RPMI7951 (cell line): ENCODE measurements at places on chromosomes 3 and 15. TPM values are rescaled to one million over a fixed set of nuclear protein-coding genes. Genes with fewer than 3 reads are reported as not detected.
A peak's percentile ranks its signal among the peaks of the same experiment; 100 is the strongest.

The DNAH12 gene
- total RNA-seq: 0.49 and 1.6 TPM in 2 replicates

GRCh38 chr3:18301781-18302180, 123.4 kb downstream of the SATB1 start:
- DNase-seq: no peak

- DNase-seq: no peak
Measured at GRCh38 chr3:4928277-4928789, 50.9 kb upstream of the BHLHE40 start.

The SPTBN5 gene
- 1.7 and 1.9 TPM in 2 replicates for total RNA-seq

The ITPKA gene
- total RNA-seq: 9.2 and 13.2 TPM in 2 replicates

DNA sequence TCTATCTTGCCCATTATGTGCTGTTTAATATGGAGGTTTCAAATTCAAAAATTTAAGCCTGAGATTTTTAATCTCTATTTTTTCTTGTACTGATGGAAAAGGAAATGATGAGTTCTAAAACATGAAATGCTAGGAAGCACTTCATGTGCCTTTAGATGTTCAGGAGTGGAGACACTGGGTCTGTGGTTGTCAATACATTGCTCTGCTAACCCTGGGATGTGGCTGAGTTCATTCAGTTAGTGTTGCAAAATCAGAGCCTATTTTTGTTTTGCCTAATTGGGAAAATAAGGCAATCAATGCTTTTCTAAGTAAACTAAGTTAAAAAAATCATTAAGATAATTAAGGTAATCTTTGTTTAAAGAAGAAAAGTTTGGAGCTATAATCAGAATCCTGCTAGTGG, 83.1 kb downstream of the DIPK2A start:
- DNase-seq: no peak

The LRTM1 gene
- total RNA-seq: 1.6 and 2.2 TPM in 2 replicates

The CHRNA5 gene
- 11.7 and 12.0 TPM in 2 replicates for total RNA-seq

The MANF gene
- 200 and 273 TPM in 2 replicates for total RNA-seq

The SLC22A13 gene
- 0.29 TPM in 1 of 2 replicates, not detected in the other for total RNA-seq

DNA sequence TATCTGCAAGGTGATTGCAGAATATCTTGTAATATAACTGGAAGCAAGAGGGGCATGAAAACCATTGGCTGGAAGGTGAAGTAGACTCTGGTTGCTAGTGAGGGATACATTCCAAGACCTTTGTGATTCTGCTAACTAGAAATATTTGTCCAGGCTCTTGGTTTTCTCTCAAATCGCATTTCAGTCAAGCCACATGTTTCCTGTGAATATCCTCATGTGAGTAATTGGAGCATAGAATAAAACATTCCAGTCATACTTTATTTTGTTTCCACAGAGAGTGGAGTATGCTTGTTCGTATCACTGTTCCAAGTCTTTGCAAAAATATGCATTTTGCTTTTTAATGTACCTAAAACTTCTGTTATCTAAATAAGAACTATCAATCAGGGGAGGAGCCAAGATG, 850.0 kb downstream of the EPHA3 start:
- no peak for DNase-seq

- DNase-seq: no peak
Measured at GRCh38 chr15:84840255-84840654, 23.1 kb downstream of the ALPK3 start.

The FBXL22 gene
- 0.60 and 0.88 TPM in 2 replicates for total RNA-seq

DNA sequence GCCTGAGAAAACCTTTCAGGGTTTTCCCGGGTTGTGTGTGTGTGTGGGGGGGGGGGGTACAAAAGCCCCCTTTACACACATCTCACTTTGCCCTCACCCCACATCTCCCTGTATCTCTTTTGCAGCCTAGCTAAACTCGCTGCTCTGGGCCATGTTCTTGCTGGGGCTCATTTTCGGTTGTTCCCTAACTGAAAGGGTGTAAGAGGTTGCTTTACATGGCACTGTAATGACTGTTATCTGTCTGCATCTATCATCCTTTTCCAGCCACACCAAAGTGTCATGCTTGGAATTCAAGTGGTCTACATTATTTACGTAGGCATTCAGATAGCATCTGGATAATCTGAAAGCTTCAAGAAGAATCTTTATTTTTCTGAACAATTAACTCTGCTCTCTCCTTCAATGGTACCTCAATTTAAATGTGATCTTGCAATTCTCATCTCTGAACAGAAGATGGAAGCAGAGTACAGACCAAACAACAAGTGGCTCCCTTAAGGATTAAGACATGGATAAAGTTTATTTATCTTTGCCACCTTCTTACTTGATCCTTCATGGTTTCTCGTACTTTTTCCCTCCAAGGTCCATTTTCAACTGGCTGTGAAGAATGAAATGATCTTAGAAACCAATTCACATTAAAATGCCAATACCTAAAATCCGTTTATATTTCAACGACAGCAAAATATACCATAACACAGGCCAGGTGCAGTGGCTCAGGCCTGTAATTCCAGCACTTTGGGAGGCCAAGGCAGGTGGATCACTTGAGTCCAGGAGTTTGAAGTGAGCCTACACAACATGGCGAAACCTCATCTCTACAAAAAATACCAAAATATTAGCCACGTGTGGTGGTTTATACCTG, 34.9 kb downstream of the DCLK3 start:
- peak; percentile 56 for DNase-seq

DNA sequence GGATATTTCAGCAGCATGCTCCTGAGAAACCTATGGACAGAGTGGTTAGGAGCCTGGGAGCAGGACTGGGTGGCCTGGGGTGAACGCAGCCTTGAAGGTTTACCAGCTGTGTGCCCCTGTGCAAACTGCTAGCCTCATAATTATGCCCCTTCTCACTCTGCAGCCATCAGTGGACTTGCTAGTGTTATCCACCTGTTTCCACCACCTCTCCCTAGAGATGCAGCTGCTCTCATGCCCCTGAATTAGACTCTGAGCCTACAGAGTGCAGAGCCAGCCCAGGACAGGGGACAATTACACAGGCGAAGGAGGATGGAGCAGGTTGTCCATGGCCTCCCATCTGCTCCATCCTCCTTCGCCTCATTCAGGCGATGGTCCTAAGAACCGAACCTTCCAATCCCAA, 175.9 kb downstream of the ATP10A start:
- no peak for DNase-seq

The RAB6B gene
- 0.12 and 0.29 TPM in 2 replicates for total RNA-seq

GRCh38 chr3:24311881-24312280, 182.8 kb downstream of the THRB start:
- no peak for DNase-seq

The MYRIP gene
- not detected in 2 replicates for total RNA-seq

The ZNF860 gene
- 0.60 and 1.4 TPM in 2 replicates for total RNA-seq

DNA sequence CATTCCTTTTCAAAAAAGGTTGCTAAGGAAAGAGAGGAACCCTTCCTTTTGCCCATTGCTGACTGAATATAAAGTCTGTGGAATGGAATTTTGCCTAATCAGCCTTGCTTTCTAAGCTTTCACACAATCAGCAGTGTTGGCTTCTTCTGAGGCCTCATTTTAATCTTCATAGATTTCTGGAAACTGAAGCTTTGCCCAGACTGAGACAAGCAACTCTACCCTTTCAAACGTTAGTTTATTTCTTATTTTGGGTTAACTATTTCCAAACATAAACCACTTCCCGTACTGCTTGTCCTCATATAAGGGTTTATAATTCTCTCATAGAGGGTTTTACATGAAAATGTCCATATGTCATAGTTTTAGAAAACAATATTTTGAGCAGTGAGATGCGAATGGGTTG, 82.9 kb downstream of the NR1D2 start:
- no peak for DNase-seq

- no peak for DNase-seq
Measured at GRCh38 chr3:164360738-164361406, 717.4 kb downstream of the SI start.

DNA sequence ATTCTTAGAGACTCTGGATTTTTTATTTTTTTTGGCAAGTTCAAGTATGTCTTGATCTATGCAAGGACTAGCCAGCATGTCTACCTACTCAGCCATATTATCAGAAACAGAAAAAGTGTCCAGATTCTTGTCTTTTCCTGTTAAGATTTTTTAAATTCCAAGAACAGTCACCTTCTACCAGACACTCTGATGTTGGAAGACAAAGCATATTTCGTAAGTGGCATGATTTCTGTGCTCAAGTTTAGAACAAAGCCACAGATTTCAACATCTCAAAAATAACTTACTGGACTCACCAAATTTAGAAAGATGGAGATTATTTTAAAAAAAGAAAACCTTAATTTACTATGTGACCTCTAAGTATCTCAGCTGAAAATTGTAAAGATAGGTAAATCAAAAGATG, 61.9 kb downstream of the GOLGA6L7 start:
- DNase-seq: no peak

DNA sequence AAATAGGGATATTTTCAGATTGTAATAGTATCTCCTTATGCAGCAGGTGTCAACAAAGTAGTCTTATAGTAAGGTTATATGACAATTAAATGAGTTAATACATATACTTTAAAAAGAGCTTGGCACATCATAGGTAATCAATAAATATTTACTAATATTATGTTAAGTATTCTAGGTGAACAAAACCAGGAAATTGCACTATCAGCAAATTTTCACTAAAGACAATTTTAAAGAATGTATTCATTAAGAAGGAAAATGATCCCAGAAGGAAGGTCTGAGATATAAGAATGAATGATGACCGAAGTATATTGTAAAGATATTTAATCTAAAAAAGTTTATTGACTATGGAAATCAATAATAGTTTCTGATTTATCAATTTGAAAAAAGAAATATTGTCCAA, 281.9 kb downstream of the ADAMTSL3 start:
- DNase-seq: no peak

GRCh38 chr3:8256441-8257071, 245.1 kb upstream of the LMCD1 start:
- DNase-seq: no peak

DNA sequence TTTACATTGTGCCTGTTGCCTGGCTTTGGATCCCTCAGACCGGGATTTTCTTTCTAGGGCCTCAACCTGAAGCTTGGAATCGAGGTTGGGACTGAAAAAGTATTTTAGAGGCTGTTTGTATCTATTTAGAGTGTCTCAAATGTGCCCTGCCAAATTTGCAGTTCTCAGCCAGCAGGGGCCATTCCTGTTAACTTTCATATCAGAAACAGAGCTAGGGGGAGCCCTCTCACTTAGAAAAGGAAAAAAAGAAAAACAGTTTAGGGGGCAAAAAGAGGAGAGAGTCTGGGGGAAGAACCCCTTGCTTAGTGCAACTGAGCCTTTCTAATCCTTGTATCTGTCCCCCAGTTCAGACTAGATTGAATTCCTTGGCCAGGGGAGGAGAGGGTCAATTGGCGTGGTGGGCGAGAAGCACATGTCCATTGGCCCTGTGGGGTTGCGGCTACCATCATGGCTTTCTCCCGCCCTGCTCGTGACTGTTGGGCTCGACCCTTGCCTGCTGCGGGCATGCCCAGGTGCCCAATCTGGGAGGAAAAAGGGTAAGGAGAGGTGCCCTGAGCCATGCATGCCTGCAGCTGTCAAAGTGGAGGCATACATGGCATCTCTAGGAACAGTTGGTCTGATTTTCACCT, 101.6 kb downstream of the CFAP44 start:
- no peak for DNase-seq

DNA sequence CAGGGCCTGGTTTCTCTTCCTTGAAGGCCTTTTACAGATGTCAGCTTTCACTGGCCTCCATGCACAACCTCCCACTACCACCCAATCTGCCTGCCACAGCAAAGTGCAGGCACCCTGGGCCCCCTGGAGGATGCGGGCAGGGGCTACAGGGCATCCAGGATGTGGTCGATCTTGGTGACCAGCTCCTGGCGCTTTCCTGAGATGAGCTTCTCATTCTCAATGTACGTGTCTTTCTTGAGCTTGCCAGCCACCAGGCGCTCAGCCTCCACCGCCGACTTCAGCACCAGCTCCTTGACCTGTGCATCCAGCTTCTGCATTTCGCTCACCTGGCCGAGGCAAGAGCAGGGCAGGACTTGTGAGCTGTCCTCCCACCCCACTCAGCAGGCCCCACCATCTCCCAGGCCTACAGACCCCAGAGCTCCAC, 30.3 kb downstream of the RPN1 start:
- DNase-seq: peak; percentile 14

The MORC1 gene
- total RNA-seq: not detected in 2 replicates

GRCh38 chr15:32838338-32838737, 120.5 kb downstream of the GREM1 start:
- DNase-seq: no peak

The CPEB1 gene
- 6.1 and 12.1 TPM in 2 replicates for total RNA-seq

GRCh38 chr3:172259726-172260248, 188.5 kb downstream of the GHSR start:
- no peak for DNase-seq

GRCh38 chr3:167874671-167875372, 139.3 kb downstream of the SERPINI1 start:
- no peak for DNase-seq

The FBXO40 gene
- total RNA-seq: under 0.01 TPM in 2 replicates

- peak; percentile 23 for DNase-seq
Measured at GRCh38 chr15:59685737-59686297, 3.3 kb downstream of the BNIP2 start.

The NPAP1 gene
- not detected in 2 replicates for total RNA-seq

The TNIK gene
- 5.8 and 6.7 TPM in 2 replicates for total RNA-seq

DNA sequence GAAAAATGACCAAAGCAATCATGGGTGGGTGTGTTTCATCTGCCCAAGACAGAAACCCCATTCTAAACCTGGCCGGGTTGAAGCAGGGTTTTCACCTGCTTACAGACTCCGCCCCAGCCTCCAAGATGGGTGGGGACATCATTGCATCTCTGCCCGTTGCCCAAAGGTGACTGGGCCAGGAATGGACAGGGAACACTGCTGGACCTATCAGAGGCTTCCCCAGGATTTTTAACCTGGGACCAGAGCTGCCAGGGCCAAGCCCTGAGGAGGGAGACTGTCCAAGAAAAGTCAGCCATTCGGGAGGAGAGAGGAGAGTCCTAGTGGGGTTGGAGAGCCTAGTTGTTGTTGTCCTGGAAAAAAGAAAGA, 109.7 kb upstream of the ALDH1A3 start:
- no peak for DNase-seq

DNA sequence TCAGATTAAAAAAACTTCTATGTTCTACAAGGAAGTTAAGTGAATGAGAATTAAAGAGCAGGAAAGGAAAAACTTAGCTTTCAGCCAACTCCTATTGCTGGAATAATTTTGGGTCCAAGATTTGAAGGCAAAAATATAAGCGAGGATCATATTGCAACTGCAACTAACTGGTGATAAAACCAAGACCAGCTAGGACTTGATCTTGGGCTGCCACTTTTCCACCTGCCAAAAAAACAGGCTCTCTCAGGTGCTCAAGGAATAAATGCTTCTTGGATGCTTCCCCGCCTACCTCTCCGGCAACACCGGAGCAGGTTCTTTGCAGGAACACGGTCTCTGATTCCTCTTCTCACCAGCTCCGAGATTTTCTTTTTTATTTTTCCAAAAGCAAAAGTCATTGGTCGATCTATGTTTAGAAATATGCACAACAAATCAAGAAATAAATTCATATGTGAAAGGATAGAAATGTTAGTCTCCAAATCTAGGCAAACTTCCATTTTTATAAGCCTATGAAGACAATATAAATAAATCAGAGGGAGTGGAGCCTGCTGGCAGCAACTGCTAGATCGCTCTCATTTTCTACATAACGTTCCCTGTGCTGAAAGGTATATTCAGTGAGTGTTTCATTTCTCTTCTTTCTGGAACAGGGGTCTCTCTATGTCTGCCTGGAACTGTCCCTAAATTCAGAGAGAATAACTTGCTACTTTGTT, 241.9 kb downstream of the NTRK3 start:
- DNase-seq: no peak
